ENCODE measurements at places on chromosomes 13 and 19.

- no peak for DNase-seq
Measured at GRCh38 chr19:45215391-45216191, 29.6 kb downstream of the EXOC3L2 start.

DNA sequence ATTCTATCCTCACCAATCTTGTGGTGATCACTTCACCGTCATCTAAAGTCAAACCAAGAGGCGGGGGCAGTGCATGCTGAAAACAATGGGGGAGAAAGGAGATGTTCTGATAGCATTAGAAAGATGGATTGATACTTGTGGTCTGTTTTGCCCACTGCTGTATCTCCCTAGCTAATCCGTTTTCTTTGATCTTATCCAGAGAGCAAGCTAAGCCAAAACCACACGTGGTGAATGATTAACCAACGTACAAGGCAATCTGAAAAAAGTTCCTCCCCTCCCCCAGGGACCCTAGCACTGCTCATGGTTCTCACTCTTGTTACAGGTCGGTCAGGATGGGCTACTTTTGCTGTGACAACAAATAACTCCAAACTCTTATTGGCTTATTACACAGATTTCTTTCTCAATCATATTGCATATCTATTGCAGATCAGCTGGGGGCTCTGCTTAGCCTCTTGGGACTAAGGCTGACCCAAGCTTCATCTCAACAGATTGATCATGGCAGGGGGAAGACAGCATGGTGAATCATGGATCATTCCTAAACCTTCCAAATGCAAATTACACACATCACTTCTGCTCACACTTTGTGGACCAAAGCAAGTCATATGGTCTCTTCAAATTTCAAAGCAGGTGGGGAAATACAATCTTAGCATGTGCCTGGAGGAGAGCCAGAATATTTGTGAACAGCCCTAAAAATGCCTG lies 11.9 kb upstream of the C13orf42 start:
- no peak for DNase-seq

DNA sequence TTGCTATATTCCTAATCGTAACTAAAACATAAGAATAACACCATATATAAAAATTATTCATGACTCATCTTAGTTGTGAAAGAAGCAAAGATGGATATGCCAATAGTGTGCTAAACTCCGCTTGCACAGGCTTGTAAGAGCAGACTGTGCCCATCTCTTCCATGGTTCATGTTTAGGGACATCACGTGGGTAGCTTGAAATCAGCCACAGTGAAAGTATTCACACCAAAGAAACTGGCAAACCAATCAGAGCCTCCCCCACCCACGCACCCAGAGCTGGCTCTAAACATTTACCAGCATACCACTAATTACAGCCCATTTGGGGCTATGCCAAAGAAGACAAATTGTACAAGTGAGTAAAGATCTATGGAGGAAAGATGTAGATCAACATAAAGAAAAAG lies 147.5 kb downstream of the DIAPH3 start:
- no peak for DNase-seq

DNA sequence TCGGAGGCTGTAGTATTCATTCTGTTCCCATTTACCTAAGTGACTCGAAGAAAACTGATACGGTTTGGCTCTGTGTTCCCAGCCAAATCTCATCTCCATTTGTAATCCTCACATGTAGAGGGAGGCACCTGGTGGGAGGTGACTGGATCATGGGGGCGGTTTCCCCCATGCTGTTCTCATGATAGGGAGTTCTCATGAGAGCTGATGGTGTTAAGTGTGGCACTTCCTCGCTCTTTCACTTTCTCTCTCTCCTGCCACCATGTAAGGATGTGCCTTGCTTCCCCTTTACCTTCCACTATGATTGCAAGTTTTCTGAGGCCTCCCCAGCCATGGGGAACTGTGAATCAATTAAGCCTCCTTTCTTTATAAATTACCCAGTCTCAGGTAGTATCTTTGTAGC lies 23.5 kb downstream of the SLAIN1 start:
- DNase-seq, result no peak

GRCh38 chr13:84121456-84121855 lies 239.2 kb upstream of the SLITRK1 start:
- DNase-seq, result no peak

- DNase-seq, result no peak
Measured at GRCh38 chr19:43430142-43430710, 15.5 kb downstream of the TEX101 start.

GRCh38 chr13:74316547-74316946 lies 182.3 kb upstream of the KLF12 start:
- no peak for DNase-seq

- no peak for DNase-seq
Measured at GRCh38 chr13:111664696-111665095, 344.3 kb downstream of the TEX29 start.

GRCh38 chr19:6038634-6039405 lies 60.9 kb upstream of the RANBP3 start:
- DNase-seq, result no peak

GRCh38 chr13:33052506-33053280 lies 36.5 kb downstream of the KL start:
- DNase-seq, result no peak

GRCh38 chr13:30193279-30194234 lies 113.8 kb downstream of the KATNAL1 start:
- no peak for DNase-seq

GRCh38 chr19:33437393-33437820 lies 63.9 kb downstream of the CEBPG start:
- no peak for DNase-seq

DNA sequence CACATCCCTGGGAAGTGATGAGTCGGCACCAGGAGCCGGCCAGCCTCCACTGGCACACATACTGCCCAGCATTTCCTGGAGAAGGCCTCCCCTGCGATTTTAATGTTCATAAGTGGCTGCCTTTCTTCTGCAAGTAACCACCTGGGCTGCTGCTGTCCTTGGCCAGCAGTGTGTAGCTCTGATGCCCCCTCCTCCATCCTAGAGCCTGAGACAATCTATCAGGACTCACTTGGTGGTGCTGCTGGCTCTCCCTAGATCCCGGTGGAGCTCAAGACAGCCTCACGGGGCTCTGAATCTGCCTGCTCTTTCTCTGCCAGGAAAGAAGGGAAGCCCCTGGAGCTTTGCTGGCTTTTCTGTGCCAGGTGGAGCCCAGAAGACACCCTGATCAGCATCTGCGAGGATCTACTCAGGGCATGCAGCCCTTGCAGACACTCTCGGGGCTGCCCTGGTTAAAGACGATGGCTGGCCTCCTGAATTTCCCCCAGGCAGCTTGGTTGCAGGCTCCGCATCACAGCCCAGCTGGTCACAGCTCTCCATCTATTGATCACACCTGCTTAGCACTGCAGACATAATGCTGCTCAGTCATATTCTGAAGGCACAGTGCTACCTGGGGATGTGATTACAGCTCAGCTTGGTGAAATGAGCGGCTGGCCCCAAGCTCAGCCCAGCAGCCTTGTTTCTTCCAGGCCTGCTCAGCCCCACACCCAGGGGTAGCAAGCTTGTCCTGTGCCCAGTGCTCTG lies 122.3 kb downstream of the ZDHHC20 start:
- DNase-seq, result no peak

DNA sequence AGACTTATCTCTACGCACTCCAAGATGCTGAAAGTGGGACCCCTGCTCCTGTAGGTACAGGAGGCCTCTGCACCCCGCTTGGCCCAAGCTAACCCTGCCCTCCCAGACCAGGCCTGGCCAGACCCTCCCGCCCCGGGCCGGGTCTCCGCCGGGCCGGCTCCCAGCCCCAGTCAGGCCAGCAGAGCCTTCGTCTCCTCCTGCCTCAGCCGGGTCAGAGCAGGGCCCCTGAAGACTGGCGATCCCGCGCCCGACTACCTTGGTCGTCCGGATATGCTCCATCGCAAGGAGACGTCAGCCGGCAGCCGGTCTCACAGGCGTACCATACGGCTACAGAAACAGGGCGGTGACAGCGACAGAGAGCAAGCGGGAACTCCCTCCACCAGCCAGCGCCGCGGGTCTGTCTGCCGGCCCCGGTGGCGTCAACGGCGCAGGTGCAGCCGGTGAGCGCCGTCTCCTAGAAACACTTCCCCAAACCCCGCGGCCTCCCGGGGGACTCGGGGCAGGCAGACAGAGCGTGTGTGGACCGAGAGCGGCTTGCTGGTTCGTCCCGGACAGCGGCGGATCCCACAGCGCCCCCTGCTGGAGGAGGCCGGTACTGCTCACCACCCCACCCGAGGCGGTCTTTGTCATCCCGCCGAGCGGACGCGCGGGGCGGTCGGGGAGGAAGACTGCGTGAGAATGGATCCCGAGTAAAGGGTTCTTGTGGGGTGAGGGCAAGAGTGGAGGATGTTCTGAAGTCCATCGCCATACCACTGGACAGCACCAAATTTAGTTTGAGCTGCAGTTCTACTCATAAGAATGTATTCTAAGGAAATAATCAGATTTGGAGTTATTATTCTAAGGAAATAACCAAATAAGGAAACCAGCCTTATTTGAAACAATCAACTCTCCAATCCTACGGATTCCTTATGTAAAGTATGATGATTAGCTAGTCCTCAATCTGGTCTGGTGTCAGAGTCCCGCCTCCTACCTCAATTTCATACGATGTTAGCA lies at the start of gene MTMR6:
Gene MTMR6 (minus strand): TSS at position 520 of the 993 bp plus-strand sequence. CDS start 241 bp downstream, at position 279.
- DNase-seq, result peak; percentile 93

DNA sequence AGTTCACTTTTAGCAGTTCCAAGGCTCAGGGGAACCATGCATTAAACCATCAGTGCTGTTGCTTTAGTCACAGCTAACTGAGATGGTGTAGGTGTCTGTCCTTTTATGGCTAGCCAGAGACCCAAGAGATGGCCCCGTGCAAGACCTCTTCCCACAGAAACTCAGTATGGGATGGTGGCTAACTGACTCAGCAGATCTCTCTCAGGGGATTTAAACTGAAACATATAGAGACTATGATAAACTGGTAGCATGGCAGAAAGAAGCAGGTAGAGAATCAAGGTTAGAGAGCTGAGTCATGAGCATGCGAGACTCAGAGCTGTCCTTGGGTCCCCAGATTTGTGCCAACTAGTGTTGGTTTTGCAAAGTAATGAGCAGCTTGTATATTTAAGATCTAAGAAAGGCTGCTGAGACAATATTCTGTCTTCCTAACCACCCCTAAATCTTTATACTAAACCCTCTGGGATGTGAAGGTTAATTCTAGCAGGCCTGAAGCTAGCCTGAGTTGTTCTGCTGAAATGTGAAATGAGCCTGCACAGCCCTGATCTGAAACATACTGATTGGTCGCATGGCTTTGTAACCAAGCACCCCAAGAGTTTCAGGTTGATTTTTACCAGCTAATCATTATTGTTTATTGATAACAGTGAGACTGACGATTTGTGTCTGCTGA lies 6.5 kb upstream of the SCEL start:
- DNase-seq, result no peak

- DNase-seq, result no peak
Measured at GRCh38 chr13:46586751-46587514, 34.0 kb downstream of the LRCH1 start.

DNA sequence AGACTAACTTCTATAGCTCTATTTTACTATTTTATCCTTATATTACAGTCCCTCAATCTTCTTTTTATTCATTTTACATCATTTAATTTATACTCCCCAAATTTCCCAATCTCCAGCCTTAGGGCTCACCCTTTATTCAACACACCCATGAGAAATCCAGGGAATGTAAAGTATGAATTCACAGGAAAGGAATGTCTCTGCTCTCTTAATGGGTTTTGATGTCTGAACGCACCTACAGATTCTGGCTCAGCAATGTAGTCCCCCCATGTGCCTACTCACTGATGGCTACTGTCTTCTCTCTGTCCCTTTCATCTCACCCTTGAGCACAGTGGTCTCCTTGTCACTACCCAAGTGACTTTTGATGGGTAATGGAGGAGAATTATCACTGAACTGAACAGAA lies 32.8 kb downstream of the TNFSF13B start:
- no peak for DNase-seq

- DNase-seq, result no peak
Measured at GRCh38 chr13:72259528-72259927, 392.5 kb upstream of the DACH1 start.

GRCh38 chr19:40689339-40690049 lies 957 bp downstream of the NUMBL start:
- no peak for DNase-seq

GRCh38 chr13:62387647-62388046 lies 972.0 kb upstream of the PCDH20 start:
- no peak for DNase-seq

- DNase-seq, result no peak
Measured at GRCh38 chr13:43085545-43085944, 62.2 kb downstream of the DNAJC15 start.

GRCh38 chr19:51688671-51689571 lies 4.2 kb upstream of the SPACA6 start:
- DNase-seq, result no peak

DNA sequence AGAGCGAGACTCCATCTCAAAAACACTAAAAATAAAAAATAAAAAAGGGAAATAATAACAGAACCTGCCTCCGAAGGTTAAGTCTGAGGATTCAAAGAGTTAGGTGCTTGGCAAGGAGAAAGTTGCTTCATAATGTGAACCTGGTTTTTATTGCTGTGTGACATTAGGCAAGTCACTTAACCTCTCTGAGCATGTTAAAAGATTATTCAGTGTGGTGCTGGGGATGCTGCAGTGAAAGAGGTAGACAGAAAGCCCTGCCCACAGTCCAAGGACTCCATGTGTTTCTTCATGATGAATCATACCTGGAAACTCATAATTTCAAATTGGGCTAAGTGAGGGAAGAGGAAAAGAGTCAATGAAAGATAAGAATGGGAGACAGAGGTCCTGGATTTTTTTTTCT lies 2.4 kb downstream of the IL27RA start:
- no peak for DNase-seq

- DNase-seq, result no peak
Measured at GRCh38 chr19:47545061-47545948, 27.6 kb downstream of the ZNF541 start.

DNA sequence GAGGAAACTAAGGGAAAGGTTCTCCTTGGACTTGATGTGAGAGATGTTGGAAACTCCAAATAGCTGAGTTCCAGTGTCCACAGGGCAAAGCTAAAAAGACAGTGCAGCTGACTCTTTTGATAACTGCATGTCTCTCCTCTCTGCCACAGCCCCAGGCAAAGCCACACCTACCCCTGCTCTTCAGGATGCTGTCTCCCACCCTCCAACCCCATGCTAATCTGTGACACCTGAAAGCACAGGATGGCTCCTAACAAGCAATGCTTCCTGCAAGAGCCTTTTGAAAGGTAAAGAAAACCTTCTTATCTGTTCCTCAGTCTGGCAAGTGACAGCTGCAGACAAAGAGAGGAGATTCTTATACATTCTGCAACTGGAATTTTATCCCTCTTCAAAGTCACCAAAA lies 14.5 kb downstream of the SLC46A3 start:
- no peak for DNase-seq

- no peak for DNase-seq
Measured at GRCh38 chr13:51885651-51886050, 23.9 kb downstream of the CCDC70 start.

GRCh38 chr19:47241919-47242577 lies 11.0 kb upstream of the BBC3 start:
- DNase-seq, result no peak

- no peak for DNase-seq
Measured at GRCh38 chr19:54660306-54660705, 2.5 kb upstream of the LILRB4 start.

GRCh38 chr19:42086770-42087550 lies 11.0 kb downstream of the ZNF574 start:
- DNase-seq, result no peak

All from activated CD8-positive, alpha-beta memory T cell treated with anti-CD3 and anti-CD28 coated beads for 1 hour (primary cell).